Substantia nigra (tissue), 51 donors: ENCODE measurements at places on chromosomes 13 and 19.

DNA sequence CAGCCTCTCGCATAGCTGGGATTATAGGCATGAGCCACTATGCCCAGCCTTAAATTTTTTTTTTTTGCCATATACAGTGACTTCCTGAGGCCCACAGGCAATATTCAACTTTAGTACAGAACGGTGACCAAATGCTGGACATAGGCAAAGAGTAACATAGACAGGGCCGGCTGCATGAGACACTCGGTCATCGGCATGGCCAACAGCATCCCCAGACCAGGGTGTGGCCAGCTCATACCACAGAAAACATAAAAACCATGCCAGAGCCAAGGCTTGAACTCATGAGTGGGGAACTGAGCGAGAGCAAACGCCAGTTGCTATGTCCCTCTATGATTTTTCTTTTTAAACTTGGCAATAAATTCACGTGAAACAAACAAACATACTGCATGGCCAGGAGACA lies 17.0 kb downstream of the KANK2 start:
- no peak for DNase-seq

- no peak for DNase-seq
Observed at GRCh38 chr13:50468849-50469669, 374.4 kb downstream of the DLEU7 start.

GRCh38 chr13:46053162-46054012 lies 841 bp upstream of the ZC3H13 start:
- DNase-seq, result no peak

GRCh38 chr13:40992678-40993518 lies 26.2 kb downstream of the ELF1 start:
- DNase-seq, result no peak

GRCh38 chr13:47220453-47221140 lies 323.7 kb upstream of the HTR2A start:
- DNase-seq, result no peak

DNA sequence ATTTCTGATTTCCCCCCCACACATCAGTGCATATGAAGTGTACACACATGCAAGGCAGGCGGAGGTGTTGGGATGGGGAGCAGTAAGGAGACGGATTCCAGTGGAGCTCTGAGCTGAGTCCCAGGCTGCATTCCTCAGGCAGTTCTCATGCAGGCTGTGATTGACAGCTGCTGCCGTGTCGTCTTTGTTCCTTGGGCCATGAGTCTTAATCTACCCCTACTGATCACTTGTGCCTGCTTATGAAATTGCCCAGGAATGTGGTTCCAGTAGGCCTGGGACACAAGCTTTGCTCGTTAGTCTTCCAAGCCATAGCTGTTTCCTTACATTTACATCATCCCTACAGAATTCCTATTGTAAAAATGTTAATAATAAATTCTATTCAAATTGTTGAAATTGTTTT lies 1241.9 kb downstream of the UQCRFS1 start:
- DNase-seq, result no peak

GRCh38 chr19:14446336-14447036 lies 13.4 kb downstream of the PKN1 start:
- DNase-seq, result no peak

- DNase-seq, result peak; percentile 97
Observed at GRCh38 chr19:13151605-13152355, 1.6 kb downstream of the IER2 start.

DNA sequence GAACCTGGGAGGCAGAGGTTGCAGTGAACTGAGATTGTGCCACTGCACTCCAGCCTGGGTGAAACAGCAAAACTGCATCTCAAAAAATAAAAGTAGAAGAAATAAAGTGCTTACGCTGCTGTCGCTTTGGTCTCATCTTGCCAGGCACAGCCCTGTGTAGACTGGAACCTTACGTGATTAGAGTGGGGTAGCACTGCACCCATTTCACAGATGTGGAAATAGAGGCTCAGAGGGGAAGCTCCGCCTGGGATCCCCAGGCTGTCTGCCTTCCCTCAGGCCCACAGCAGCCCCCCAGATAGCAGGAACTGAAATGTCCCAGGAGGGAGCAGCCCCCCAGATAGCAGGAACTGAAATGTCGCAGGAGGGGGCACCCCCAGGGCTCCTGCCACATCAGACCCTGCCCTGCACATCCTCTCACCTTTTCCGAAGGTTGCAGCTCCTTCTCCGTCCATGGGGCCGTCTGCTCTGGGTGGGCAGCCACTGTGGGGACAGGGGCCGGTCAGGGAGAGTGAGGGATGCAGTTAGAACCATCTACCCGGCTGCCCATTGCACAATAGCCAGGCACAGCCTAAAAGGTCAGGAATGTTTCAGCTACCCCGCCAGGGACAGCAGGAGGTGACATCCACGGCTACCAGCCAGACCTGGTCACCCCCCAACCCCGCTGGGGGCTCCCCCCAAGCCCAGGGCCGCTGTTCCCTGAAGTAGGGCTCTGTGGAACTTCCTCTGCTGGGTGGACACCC lies 1.9 kb downstream of the PLIN4 start:
- no peak for DNase-seq

GRCh38 chr19:41548954-41549688 lies 26.8 kb upstream of the CEACAM21 start:
- no peak for DNase-seq

- DNase-seq, result no peak
Observed at GRCh38 chr19:2517881-2518601, 42.1 kb downstream of the GADD45B start.

DNA sequence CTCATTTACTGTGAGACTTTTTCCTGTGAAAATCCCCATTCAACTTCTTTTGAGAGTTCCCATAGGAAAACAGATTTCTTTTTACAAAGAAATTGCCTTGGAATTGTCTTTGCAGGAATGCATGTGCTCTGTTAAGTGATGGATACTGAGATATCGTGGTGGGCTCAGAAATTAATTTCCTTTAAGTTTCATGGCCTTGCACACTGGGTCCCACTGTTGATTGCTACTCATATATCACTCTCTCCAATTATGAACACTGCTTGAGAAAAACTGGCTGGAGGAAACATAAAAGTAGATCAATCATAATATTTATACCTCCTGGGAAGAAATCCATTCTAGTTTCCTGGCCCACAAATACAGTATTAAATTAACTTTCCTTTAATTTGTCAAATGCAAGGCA lies 131.3 kb downstream of the OXGR1 start:
- no peak for DNase-seq

GRCh38 chr13:70108356-70109105 lies at the start of gene KLHL1:
Gene KLHL1 (minus strand): TSS chr13:70108452. CDS start chr13:70107699, 753 bp downstream.
- DNase-seq, result no peak

DNA sequence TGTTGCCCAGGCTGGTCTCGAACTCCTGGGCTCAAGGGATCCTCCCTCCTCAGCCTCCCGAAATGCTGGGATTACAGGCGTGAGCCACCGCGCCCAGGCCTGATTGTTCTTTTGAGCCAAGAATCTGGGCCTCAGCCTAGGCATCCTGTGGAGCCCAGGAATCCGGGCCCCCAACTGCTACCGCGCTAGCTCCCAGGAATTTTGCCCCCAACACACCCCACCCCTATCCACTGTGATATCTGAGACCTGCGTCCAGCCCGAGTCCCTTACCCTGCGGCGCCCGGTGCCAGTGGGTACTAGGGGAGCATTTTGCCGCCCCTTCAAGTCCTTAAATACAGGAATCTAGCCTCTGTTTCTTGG lies 838 bp upstream of the MYADM start:
- DNase-seq, result no peak

- no peak for DNase-seq
Observed at GRCh38 chr19:40150170-40150569, 41.1 kb upstream of the MAP3K10 start.

DNA sequence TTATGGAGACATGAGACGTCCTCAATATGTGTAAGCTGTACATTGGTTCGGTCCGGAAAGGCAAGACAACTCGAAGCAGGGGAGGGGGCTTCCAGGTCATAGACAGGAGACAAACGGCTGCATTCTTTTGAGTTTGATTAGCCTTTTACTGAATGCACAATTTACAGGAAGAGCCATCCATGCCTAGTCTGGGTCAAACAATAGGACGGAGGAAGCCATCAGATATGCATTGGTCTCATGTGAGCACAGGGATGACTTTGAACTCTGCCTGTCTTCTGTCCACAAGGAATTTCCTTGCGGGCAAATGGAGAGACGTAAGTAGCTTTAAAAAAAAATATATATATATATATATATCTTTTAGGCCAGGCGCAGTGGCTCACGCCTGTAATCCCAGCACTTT lies 1.9 kb upstream of the CCNP start:
- no peak for DNase-seq

DNA sequence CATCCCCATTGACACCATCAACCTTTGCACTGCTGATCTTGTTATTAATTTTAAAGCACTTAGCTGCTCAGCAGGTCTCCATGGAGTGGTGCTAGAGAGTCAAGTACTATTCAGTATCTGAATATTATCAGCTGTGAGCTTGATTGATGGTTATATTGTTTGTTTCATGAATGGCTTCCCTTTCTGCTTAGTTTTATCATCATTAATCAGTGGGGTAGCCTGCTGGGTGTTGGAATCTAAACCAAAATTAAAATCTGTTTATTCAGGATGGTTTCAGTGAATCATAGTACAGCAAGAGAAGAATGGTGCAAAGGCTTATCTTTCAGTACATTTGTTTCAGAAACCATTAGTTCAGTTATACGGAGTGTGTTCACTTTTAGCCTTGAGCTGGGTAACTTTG lies 42.5 kb upstream of the SCEL start:
- DNase-seq, result peak; percentile 4

GRCh38 chr19:40768869-40769268 lies 6.5 kb upstream of the MIA start:
- DNase-seq, result no peak

DNA sequence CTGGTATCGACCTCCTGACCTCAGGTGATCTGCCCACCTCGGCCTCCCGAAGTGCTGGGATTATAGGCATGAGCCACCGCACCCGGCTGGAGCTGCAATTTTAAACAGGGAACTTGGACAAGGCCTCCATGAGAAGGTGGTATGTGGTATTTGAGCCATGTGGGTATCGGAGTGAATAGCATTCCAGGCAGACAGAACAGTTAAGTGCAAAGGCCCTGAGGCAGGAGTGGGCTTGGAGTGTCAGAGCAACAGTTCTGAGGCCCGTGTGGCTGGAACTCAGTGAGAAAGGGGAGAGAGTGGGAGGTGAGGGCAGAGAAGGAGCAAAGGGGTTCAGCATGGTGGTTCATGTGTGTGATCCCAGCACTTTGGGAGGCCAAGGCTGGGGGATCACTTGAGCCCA lies 2.9 kb downstream of the RCN3 start:
- no peak for DNase-seq

DNA sequence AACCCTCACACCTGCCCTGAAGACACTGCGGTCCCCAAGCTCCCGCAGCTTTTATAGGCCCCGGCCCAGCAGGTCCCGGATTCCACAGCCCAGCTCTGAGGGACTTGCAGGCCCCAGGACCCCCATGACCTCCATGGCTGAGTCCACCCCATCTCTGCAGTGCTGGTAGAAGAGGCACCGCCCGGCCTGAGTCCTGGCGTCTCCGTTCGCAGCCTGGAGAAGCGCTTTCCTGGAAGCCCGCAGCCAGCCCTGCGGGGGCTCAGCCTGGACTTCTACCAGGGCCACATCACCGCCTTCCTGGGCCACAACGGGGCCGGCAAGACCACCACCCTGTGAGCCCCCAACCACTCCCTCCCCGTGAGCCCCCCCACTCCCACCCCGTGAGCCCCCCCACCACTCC lies 9.2 kb downstream of the ABCA7 start:
- no peak for DNase-seq

GRCh38 chr13:36432106-36432544 lies at the start of gene CCNA1:
Gene CCNA1 (plus strand): TSS chr13:36432495. CDS start chr13:36433057, 562 bp downstream.
- no peak for DNase-seq

GRCh38 chr13:110680852-110681251 lies 25.1 kb downstream of the CARS2 start:
- DNase-seq, result no peak

GRCh38 chr19:47699360-47699917 lies 13.8 kb upstream of the EHD2 start:
- DNase-seq, result no peak

DNA sequence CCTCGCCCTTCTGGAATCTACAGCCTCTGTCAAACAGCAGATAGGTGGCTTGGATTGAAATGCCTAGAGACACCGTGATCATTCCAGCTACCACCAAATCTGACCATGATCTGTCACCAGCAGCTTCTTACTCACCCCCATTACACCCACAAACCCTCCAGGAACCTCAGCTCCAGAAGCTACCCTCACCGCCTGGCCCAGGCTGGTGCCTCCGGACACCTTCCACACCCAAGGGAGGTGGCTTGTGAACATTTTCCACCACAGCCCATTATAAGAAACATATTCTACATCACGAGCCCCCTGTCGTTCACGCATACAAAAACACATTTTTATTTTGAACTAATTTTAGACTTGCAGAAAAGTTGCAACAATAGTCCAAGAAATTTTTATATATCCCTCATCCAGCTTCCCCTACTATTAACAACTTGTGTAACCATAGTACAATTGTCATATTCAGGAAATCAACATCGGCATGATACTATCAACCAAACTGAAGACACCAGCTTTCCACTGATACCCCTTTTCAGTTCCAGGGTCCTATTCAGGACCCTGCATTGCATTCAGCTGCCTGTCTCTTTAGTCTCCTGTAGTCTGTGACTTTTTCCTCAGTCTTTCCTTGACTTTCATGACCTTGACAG lies 15.4 kb upstream of the UBE2L5 start:
- no peak for DNase-seq

DNA sequence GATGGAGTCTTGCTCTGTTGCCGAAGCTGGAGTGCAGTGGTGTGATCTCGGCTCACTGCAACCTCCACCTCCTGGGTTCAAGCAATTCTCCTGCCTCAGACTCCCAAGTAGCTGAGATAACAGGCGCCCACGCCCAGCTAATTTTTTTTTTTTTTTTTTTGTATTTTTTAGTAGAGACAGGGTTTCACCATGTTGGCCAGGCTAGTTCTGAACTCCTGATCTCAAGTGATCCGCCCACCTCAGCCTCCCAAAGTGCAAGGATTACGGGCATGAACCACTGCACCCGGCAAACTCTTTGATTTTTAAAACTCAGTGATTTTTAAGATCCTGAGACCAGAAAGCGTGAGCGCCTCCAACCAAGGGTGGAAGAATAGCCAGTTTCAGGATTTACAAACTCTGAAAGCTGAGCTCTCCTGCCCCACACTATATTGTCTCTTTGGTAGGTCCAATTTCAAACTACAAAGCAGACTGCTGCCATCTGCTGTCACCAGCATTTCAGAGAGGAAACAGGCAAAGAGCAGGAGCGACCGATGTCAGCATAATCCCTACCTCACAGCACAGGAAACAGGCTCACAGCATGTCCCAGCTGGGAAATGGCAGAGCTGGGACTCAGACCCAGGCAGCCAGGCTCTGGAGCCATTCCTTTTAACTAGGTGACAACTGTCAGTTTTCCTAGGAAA lies 9.2 kb downstream of the NOSIP start:
- no peak for DNase-seq

DNA sequence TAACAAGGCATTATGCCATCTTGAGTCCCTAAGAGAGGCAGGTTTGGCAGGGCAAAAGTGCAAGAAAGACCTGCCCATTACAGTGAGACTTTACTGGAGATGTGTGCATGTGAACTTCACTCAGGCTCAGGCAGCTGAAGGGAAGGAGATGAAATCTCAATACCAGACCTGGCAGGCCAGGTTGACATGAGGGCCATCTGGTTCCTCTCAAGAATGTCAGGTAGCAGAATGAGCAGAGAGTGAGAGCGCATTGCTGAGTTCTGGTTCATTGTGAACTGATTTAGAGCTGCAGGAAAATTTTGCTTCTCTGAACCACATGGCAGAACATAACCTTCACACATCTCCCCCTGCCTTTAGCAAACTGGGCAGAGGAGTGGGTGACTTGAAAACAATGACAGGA lies 406.3 kb downstream of the GPC5 start:
- DNase-seq, result no peak
